ENCODE measurements at places on chromosomes 7 and 10. TPM values are rescaled to one million over a fixed set of nuclear protein-coding genes. Genes with fewer than 3 reads are reported as not detected.

EBLN1 gene
- not detected for total RNA-seq

DYNC1I1 gene
- total RNA-seq = 6.9 TPM

CALN1 gene
- total RNA-seq = 0.06 TPM

NPFFR1 gene
- not detected for total RNA-seq

CBX3 gene
- 71.0 TPM for total RNA-seq

CXCL12 gene
- total RNA-seq = 47.6 TPM

RAPGEF5 gene
- total RNA-seq = 8.6 TPM

Measured in psoas muscle (tissue), 8 donors.